ENCODE measurements at places on chromosomes 16 and 17.
A peak's percentile ranks its signal among the peaks of the same experiment; 100 is the strongest.

DNA sequence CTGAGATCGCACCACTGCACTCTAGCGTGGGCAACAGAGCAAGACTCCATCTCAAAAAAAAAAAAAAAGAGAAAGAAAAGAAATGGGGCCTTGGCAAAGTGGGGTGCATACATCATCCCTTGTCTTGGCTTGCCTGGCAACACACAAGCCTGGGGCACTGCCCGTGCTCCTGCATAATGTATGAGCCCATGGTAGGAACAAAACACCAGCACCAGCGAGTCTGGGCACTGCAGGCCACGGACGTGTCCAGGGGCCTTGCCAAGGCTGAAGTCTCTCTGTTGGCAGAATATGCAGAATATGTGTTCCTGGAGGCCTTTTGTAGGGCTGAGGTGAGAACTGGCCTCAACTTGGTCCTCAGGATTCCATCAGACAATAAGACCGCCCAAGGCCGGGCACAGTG, 15.7 kb upstream of the ALDOA start:
- no peak for DNase-seq

- DNase-seq = no peak
Observed at GRCh38 chr17:72294487-72294893, 173.7 kb downstream of the SOX9 start.

- DNase-seq = no peak
Observed at GRCh38 chr16:77882358-77882757, 94.0 kb downstream of the VAT1L start.

- DNase-seq = no peak
Observed at GRCh38 chr17:58245428-58246103, 7.2 kb downstream of the LPO start.

- no peak for DNase-seq
Observed at GRCh38 chr17:30996486-30996885, 25.6 kb downstream of the RNF135 start.

DNA sequence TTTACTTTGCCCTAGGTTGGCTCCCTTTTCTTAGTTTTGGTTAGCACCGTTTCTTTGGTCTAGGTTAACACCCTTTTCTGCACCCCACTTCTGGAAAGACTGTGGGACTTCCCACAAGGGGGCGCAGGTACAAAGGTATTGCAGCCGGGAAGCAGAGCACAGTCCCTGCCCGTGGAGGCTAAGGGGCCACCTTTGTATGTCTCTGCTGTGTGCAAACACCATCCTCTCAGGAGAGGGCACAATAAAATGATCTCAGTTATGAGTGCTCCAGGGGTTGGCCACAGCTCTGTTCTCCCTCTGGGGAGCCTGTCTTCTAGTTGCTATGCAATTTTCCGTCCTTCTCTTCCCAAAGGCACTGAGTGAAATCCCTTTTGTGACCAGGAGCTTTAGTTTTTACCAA, 28.4 kb upstream of the TMC5 start:
- DNase-seq = peak; percentile 64

DNA sequence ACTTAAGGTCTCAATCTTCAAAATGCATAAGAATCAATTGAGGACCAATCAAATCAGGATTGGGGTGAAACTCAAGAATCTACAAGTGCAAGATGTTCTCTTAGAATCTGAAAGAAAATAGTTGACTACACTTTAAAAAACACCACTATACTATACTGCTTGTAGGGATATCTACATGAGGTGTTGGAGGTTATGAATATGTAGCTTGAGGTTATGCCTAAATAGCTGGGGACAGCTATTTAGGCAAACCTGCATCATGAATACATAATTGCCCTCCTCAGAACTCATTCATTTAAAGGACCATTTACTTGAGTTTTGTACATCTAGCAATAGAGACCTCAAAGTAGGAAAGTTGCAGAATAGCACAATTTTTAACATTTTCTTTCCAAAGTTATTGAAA, 40.1 kb downstream of the KCNJ16 start:
- DNase-seq = no peak

DNA sequence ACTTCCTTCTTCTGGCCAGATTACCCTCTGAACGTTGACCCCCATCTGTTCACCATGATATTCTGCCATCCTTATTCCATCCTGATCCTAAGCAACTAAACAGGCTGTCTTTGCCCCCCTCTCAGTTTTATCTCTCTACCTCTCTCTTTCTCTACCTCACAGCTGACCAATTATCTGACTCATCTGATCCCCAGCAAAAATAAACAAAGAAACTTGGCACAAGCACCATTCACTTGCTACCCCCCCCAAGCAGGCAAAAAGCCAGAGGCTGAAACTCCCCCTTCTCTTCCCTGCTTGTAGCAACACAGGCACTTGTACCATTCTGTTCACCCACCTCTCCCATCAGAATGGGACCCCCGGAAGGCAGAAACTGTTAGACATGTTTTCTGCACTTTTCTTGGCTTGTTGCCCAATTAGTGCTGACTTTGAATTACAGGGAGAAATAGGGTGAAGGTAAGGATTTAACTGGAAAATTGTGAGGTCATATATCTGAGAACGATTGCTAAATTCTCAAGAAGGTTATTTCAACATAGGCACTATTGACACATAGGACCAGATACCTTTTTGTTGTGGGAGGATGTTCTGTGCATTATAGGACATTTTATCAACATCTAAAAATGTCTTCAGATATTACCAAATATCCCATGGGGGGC, 163.2 kb downstream of the TOX3 start:
- no peak for DNase-seq

DNA sequence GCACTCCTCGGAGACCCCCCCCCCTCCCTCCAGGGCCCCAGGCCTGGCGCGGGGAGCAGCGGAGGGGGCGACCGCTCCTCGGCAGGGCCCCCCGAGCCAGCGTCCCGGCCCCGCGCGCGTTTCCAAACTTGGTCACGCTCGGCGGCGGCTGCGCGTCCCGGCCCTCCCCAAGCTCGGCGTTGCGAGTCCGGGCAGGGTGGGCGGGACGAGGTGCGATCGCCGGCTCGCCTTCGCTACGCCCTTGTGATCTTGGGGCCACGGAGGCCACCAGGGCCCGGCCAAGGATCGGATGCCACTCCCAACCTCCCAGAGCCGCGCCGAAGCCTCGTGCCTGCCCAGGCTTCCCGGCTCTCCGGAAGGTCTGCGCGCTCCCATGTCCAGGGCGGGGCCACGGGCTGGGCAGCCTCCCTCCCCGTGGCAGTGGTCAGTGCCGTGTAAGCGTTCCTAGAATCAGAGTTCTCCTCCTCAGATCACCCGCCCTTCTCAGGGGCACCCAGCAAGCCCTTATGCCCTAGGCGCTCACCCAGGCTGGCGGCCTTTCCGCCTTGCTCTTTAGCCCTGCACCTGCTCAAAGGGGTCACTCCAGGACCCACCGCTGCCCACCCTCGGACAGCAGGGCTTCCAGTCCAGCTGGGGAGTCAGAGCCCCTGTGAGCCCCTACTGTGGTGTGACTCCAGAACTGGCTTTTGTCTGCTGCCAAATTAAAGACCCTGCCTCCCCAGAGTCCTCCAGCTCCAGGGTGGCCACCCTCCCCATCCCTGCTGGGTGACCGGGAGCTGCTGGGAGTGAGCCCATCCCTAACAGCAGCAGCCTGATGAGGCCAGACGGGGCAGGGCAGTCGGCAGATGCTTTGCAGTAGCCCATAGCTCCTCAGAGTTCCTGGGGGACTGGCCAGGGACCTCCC, 12.2 kb upstream of the MRPS23 start:
- DNase-seq = no peak

DNA sequence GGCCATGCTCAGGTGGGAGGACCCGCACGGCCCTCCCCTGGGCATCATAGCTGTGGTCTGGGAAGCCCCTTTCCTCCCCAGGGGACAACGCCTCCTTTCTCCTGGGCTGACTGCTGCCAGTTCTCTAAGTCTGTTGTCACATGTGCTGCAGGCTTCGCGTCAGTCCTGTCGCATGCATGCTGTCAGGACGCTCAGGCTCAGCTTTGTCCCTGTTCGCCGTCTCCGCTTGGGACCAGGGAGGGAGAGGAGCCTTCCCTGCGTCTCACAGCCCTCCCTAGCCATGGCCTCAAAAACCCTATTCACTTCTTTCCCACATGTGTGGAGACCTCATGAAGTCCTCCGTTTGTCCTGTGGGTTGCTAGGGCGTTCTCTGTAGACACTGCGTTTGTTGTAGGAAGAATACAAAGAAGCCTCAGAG, 21.4 kb downstream of the LDHD start:
- DNase-seq = no peak

GRCh38 chr17:63309021-63309420, 137.1 kb downstream of the CYB561 start:
- DNase-seq = no peak

DNA sequence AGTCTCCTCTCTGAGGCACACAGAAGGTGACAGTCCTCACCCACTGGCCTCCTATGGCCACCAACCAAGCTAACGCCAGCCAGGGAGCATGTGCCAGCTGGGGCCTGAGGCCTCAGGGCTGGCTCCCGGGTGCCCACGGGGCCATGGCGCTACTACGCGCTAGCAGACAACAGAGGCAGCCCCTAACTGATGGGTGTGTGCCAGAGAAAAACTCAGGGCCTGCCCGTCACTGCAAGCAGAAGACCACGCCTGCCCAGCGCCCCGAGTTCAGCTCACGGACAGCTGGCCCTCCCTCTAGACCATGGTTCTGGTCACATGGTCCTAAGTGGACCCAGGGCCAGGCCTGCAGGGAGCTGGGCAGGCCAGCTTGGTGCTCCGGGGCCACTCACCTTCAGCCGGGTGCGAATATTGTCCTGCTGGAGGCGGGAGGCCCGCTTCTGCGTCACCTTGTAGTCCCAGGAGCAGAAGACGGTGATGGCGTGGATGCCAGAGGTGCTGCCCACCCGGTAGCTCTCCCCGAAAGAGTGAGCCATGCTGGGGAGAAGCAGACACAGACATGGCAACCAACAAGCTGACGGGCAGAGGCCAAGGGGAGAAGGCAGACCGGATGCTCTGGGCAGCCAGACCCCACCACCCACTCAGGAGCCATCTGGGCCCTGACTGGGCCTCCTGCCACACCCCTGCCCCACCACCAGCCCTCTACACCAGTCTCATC, 6.2 kb downstream of the TMC6 start:
- no peak for DNase-seq

- DNase-seq = no peak
Observed at GRCh38 chr16:15847611-15848175, 9.1 kb downstream of the MYH11 start.

- DNase-seq = no peak
Observed at GRCh38 chr17:27647765-27648164, 16.8 kb downstream of the LGALS9 start.

All from iPS DF 6.9 (cell line).